Breast epithelium (tissue), 4 donors: ENCODE measurements at places on chromosomes 1 and 21. TPM values are rescaled to one million over a fixed set of nuclear protein-coding genes. Genes with fewer than 3 reads are reported as not detected.

DNA sequence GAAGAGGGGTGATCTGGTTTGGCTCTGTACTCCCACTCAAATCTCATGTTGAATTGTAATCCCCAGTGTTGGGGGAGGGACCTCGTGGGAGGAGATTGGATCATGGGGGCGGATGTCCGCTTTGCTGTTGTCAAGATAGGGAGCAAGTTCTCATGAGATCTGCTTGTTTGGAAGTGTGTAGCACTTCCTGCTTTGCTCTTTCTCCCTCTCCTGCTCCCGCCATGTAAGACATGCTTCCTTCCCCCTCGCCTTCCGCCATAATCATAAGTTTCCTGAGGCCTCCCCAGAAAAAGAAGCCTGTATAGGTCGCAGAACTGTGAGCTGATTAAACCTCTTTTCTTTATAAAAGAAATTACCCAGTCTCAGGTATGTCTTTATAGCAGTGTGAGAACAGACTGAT lies 27.9 kb downstream of the MYOM3 start:
- DNase-seq = no peak

DNA sequence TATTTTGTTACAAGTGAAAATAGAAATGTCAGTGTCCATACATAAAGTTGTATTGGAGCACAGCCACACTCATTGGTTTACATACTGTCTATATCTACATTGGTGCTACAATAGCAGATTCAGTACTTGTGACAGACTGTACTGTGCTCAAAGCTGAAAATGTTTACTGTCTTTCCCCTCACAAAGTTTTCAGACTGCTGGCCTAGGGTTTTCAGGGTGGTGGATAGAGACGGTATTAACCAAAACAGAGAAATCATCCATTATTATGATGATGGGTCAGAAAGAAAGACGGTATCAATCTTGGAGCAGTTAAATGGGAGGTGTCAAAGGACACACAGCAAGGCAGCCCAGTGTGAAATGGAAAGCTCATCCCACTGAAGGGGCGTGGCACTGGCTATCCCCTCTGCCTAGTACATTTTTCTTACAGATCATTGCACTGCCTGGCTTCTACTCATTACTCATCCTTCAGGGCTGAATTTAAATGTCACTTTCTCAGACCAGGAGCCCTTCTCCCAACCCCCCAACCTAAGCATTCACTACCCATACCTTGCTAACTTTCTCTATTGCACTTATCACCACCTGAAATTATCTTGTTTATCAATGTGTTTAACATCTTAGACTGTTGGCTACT lies 10.2 kb downstream of the JAK1 start:
- no peak for DNase-seq

GRCh38 chr1:207500306-207500705 lies 4.3 kb downstream of the CR1 start:
- DNase-seq = no peak

The ZSCAN20 gene
- total RNA-seq = 7.9 TPM

The COL8A2 gene
- 11.1 TPM for total RNA-seq

- no peak for DNase-seq
Observed at GRCh38 chr1:14944471-14944985, 209.0 kb upstream of the TMEM51 start.

DNA sequence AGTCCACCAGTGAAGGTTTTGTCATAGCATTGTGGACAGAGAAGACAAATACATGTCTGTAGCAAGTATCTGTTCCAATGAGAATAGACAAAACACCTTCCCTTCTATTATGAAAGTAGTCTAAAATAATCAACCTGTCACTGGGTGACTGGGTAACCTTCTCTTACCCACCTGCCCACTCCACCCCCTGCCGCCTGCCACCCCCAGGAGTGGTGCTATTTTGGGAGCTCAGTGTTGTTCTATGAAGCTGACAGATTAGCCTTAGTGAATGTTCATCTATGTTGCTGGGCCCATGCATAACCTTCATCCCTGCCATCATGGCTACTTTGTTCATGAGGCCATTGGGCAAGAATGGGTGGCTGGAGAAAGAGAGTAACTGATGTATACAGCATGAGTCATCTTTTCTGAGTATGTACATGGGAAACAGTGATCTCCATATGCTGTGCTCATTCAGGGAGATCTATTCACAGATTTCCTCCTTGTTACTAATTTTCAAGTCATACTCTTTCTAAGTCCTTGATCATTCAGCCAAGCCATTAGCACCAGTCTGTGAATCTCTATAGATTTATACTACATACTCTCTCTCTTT lies 24.8 kb downstream of the MARK1 start:
- no peak for DNase-seq

The C1orf94 gene
- not detected for total RNA-seq

GRCh38 chr1:19495000-19495656 lies 9.8 kb upstream of the CAPZB start:
- DNase-seq = no peak

- no peak for DNase-seq
Observed at GRCh38 chr1:66523562-66523961, 10.4 kb upstream of the SGIP1 start.
